Right ventricle myocardium inferior (tissue), 1 donor: ENCODE measurements at places on chromosomes 6 and 20. TPM values are rescaled to one million over a fixed set of nuclear protein-coding genes. Genes with fewer than 3 reads are reported as not detected.

NAA20 gene
- 58.4 TPM for total RNA-seq

ERVFRD-1 gene
- total RNA-seq = 0.14 TPM

HRH3 gene
- not detected for total RNA-seq

SERPINB6 gene
- total RNA-seq = 275 TPM

KCNK16 gene
- not detected for total RNA-seq

TSPO2 gene
- total RNA-seq = not detected

SDCBP2 gene
- 1.2 TPM for total RNA-seq

DEFB126 gene
- not detected for total RNA-seq

OSER1 gene
- total RNA-seq = 32.1 TPM

SYNDIG1 gene
- 15.8 TPM for total RNA-seq

MARCKS gene
- 28.4 TPM for total RNA-seq

SERINC1 gene
- total RNA-seq = 155 TPM
